Stimulated activated CD4-positive, alpha-beta T cell treated with anti-CD3 and anti-CD28 coated beads, TNF-alpha, amount 100 ng/mL, for 24 hours (primary cell): ENCODE measurements at places on chromosomes 2 and 18.

- DNase-seq, result no peak
Measured at GRCh38 chr2:65353046-65353445, 79.4 kb downstream of the SPRED2 start.

GRCh38 chr2:186460465-186460864 is 25.6 kb upstream of the ZC3H15 start:
- no peak for DNase-seq

GRCh38 chr2:111121828-111122630 is 1.3 kb downstream of the BCL2L11 start:
- DNase-seq, result peak; percentile 78

GRCh38 chr18:255171-255570 is 12.7 kb downstream of the THOC1 start:
- DNase-seq, result no peak

- no peak for DNase-seq
Measured at GRCh38 chr2:186806591-186806990, 42.4 kb downstream of the ZSWIM2 start.

DNA sequence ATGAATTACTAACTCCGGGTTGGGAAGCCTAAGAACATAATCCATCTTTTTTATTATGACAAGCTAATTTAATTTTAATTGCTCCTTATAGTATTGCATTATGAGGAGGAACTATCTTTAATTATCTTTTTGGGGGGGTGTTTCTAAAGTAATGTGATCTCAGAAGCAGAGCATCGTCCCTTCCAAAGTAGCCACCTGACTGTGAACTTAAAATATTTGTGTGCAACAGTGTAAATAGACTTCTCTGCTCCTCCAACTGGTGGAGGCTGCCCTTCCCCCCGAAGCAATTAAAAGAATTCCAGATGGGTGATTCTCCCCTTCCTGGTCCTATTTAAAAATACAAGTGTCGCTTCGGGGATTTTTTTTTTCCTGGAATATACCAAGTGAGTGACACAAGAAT is 55.7 kb downstream of the TCF7L1 start:
- no peak for DNase-seq

- DNase-seq, result no peak
Measured at GRCh38 chr2:96679848-96680247, 37.3 kb downstream of the FER1L5 start.

- no peak for DNase-seq
Measured at GRCh38 chr2:75375646-75376582, 176.6 kb upstream of the TACR1 start.

DNA sequence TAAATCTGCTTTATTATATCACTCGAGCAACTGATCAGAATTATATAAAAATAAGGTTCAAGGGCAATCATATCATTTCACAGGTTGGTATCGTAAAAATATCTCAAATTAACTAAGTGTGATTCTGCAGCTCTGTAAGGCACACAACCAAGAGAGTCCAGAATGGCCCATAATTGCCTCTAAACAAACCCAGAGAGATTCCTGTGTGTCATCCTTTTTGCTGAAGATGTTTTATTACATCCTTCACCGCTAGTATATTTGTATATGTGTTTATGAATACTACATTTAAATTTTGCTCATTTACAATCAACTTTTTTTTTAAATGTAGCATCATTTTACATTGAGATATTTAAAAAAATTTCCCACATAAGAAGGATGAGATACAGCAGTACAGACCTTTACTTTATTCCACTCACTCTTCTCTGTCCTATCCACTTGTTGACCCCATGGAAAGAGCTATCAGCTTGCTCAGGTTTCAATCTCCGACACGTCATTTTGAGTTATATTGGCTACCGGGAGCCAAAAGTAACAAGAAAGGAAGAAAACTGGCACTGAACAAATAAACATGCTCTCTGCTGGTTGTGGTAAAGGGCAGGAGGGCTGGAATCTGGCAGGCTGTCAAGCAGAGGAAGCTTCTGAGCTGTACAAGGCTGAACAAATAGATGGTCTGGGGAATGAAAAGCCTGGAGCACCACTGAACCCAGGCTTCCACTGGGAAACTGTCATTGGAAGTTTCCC is 23.1 kb downstream of the PLA2R1 start:
- no peak for DNase-seq

DNA sequence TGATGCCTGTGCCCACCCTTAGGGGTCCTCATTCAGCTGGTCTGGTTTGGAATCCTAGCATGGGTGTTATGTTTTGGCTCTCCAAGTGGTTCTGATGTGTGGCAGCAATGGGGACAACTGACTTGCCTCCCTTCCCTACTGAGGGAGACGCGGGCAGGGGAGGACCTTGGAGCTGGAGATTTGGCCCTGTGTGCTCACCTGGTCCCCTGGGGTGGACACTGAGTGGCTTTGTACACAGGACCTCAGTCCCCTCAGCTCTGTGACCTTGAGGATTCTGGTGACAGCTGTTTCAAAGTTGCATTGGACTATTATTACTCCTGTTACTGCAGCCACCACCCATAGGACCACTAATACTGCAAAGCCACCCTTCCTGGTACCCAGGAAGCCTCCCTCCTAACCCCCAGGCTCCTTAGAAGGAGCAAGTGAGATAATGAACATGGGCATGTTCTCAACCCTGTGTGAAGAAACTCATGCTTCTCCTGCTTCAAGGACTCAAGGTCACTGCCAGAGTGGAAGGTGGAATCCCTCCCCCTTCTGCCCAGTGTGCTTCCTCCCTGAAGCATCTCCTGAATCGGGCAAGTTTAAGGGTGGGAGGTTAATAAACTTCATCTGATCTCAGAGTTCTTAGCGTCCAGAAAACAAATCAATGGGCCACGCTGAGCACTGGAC is 26.5 kb downstream of the TMEM182 start:
- DNase-seq, result no peak

DNA sequence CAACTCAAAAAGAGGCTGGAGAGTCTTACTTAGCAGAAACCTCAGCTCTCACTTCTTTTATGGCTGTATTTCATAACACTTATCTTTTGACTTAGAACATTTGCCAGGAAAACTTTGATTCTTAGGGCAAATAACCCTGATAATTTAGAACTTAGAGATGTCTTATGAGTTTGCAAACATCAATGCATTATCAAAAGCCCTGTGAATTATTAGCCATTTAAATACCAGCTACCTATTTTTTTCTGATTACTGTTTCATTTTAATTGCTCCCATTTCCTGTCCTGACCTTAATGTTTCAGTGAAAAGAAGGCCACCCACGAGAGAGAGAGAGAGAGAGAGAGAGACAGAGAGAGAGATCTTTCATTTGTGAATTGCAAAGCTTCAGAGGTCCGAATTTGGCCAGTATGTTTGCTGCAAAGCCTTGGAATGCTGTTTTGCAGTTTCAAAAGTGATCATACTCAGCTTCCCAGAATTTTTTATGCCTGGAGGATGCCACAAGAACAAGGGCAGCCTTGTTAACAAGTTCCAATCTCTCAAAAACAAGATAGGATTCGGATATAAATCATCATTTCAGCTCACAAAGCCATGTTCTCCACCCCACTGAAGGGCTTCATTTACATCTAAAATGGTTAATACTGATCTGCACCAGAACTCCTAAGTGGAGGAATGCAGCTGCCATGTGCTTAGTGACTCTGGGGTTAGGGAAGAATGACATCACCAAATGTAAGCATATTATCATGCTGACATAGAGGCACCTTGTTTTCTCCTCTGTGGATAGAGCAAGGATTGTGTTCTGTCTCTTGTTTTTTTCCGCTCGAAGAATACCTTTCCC is 478.2 kb downstream of the ARHGAP15 start:
- DNase-seq, result no peak

- DNase-seq, result peak; percentile 62
Measured at GRCh38 chr2:127081826-127082633, 24.9 kb downstream of the BIN1 start.

- no peak for DNase-seq
Measured at GRCh38 chr2:112665113-112665780, 19.5 kb downstream of the SLC20A1 start.

DNA sequence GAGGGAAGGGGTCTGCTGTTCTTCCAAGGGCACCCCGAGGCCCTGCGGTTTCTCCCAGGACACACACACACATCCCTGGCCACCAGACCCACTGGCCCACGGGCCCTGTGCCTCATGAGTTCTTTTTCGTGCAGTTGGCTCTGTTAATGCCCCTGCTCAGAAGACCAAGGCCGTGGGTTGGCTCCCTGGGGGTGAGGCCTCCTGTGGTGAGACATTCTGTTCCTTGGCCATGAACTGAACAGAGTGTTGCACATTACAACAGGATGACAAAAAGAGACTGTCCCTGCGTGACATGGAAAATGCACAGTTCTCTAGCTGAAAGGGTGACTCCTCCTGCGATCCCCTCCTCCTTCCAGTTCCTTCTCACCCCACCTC is 30.7 kb downstream of the SH2D6 start:
- no peak for DNase-seq

DNA sequence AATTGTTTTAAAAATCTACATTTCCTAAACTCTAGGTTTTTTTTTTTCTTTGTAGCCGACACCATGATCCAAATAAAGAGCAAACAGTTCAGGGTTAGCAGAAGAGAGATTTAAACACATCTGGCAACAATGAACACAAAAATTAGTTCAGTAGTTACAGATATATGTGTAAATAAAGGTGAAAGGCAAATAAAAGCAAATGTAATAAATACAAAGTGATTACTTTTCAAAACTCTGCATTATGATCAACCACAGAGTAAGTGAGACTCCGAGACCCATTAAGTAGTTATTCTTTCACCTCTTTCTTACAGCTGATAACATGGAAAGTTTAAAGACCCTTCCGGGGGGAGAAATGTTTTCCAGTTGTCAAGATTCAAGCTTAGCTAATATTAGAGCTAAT is 716 bp downstream of the CALCRL start:
- no peak for DNase-seq

- no peak for DNase-seq
Measured at GRCh38 chr2:125696560-125696959, 959.4 kb upstream of the GYPC start.

DNA sequence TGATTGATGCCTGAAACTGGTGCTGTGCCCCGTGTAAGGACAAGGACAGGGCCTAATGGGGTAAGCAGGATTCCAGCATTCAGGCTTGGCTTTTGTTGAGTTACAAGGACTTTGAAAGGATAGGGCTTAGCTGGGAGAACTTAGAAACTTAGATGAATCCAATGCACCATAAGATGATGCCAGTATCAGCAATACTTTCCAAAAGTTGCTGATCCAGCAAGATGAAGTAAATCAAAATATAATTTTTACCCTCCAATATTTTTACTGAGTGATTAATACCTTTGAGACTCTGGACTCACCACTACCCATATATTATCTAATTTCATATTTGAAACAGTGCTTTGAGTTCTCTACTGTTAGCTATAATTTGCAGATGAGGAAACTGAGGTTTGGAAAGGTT is 354.5 kb upstream of the ATP5MC3 start:
- no peak for DNase-seq

- DNase-seq, result no peak
Measured at GRCh38 chr2:29113891-29114321, 1.3 kb upstream of the CLIP4 start.

- DNase-seq, result no peak
Measured at GRCh38 chr2:8133363-8133762, 548.5 kb upstream of the ID2 start.

DNA sequence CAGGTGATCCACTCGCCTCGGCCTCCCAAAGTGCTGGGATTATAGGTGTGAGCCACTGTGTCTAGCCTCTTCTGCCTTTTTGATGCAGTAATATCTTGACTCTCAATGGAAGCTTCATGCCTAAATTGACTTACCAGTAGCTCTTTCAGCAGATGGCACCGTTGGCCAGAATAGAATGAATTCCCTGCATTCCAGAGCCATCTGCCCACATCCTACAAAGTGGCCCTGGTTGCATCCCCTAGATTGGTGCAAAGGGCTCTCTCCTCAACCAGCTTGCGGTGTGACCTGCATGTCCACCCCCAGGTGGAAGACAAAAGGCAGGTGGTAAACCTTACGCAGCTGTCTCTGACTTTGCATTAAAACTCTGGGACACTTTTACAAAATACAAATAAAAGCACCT is 4.4 kb upstream of the PARD6G start:
- DNase-seq, result no peak

GRCh38 chr2:238231809-238232208 is 8.0 kb downstream of the HES6 start:
- DNase-seq, result no peak

DNA sequence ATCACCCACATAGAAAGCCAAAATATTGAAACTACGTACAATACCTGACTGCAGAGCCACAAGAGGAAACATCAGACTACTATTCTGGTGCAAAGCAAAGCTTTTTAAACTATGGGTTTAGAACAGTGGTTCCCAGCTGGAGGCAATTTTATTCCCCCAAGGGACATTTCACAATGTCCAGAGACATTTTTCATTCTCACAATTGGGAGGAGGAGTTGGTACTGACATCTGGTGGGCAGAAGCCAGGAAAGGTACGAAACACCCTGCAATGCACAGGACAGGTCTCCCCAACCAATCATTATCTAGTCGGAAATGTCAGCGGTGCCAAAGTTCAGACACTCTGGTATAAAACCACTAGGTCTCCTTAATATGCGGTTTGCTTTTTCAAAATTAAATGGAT is 88.4 kb upstream of the ARL5A start:
- no peak for DNase-seq

DNA sequence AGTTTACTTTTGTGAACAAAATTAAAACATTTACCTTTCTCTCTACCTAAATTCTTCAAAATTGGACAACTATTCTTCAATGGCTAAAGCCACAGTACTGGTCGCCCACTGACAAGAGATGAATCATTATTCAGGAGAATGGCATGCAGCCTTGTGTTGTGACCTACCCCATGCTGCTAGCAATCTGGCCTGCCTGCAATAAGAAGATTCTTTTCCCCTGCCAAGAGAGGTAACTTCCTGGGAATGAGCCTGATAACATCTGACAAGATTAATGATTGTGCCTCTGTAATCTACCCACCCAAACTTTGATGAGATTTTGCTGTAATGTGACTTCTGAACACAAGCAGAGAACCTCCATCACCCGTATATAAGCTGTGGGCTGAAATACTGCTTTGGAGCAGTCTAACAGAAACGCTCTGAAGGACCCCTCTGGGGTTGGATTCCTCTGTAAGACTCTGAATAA is 47.0 kb upstream of the ST3GAL5 start:
- no peak for DNase-seq

DNA sequence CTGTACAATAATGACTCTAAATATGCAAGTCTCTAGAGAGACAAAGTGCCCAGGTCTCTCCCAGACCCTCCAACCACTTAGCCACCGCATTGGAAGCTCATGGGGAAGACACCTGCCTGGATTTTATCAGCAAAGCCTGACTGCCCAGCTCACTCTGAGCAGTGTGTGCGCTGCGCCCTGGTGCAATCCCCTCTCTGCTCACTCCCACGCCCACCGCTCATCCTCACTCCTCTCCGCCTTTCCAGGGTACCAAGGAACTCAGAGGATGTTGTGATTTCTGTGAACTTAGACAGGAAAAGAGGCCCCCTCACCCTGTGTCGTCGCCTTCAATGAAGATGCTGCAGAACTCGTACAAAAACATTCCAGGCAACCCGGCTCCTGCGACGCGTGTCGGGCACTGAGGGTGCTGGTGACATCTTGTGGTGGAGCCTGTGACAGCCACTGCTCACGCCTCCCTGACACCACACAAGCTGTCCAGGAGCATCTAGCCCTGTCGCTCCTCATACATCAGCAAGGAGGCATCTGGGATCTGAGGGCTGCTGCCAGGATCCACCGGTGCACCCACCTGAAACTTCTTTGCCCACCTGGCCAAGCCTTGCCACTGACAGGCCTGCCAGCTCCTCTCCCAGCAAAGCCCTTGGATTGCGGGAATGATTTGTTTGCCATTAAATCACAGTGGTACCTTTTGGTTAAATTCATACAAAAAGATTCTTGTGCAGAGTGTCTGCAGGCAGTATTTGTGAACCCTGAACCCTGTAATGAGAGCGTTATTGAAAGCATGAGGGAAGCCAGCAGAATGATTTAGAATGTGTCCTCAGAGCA is 220.4 kb downstream of the ZNF516 start:
- DNase-seq, result no peak
